ENCODE measurements at places on chromosomes 6 and 20.

DNA sequence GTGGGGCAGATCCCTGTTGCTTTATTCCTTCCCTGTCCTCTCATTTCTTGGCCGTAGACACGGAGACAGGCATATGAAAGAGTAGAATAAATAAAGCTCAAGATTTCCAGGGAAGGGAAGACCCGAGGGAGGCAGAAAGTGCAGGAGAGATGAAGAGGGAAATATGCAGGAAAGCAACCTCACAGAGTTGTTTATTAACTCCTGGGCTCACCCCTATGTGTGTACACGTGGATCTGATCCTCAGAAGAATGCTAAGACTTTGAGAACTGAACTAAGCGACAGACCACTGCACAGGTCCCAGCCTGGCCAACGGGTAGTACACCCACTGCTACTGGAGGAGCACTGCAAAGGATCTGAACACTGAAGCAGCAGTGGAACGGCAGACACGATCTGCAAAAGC is 156.2 kb downstream of the KIF16B start:
- no peak for DNase-seq

DNA sequence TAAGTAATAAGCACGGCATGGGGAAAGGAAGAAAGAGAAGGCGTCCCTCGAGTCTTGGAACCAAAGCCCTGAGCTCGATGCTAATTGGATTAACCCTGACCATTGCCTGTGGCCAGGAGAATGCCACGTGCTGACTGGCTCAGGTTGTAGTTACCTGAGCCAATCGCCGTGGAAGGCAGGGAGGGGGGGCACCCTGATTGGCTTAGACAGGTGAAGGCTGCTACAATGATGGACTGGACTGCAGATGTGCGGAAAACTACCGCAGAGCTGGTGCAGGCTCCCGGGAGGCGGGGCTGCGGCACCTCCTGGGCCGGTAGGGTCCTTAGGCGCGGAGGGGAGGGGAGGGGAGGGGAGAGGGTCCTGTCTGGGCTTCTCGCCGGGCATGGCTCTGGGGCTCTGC is 121.3 kb downstream of the TFAP2C start:
- no peak for DNase-seq

DNA sequence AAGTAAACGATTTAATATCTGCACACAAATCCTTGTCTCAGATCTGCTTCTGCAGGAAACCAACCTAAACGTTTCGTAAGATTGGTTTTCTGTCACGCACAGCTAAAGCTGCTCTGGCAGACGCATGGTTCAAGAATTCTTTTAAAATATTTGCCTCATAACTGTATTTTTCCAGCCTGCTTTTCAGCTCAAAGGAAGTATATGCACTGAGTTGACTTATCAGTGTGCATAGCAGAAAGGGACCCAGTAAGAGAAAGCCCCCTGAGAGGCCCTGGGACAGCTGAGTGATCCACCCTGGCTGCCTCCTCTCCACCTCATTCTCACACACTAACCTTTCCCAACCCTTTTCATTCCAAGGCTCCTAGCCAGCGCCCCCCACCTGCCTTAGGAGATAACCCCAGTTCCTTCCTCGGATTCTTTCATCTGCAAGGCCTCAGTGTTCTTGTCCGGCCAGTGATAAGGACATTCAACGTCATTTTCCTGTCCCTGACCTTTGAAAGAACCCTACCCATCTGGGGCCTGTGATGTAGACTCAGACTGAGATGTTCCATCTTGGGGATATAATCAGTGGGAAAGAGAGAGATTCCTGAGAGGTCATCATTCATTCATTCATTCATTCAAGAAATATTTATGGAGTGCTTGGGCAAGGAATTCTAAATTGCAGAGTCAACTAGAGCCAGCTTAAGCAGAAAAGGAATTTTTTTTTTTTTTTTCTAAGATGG is 22.4 kb upstream of the SLC9A8 start:
- DNase-seq, result peak; percentile 72

DNA sequence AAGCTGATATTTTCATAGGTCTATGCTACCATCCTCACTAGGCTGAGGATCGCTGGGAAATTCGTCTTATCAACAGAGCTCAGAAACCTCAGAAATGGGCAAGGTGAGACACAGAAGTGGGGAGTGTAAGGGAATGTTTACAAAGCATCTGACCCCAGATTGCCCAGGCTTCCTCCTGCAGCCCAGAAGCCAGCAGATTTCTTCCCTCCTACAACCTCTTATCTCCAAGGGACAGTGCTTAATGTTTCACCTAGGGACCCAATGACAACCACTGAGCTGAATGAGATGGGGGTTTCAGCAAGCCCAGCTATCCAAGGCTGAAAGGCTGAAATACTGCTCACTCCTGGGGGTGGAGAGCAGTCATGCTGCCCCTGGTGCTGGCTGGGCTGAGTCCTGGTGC is 52.4 kb upstream of the TBC1D7 start:
- DNase-seq, result no peak

GRCh38 chr6:35037664-35038038 is 103.5 kb downstream of the TCP11 start:
- no peak for DNase-seq

- peak; percentile 47 for DNase-seq
Measured at GRCh38 chr6:79269877-79270276, 35.4 kb upstream of the HMGN3 start.
